ENCODE measurements at places on chromosomes 7 and 10.

- no peak for DNase-seq
Observed at GRCh38 chr7:122942059-122942458, 53.4 kb downstream of the TAS2R16 start.

GRCh38 chr10:7484456-7485243 is 73.8 kb upstream of the SFMBT2 start:
- no peak for DNase-seq

DNA sequence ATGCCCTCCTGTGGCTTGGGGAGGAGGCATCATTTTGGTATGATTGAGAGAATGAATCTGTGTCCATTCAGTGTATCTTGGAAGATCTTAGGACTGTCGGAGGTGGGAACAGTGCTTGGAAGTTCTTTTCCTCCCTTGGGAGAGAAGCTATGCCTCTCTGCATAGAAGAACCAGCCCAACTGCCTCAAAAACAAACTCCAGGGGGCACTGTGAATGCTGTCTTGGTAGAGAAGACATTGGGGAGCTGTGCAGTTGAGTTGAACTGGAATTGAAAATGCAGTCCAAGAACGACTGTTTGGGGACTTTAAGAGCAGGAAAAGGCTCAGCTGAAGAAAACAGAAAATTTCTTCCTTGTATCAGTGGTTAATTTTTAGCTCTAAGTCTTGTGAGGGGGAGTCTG is 4.9 kb upstream of the GJD4 start:
- DNase-seq, result no peak

DNA sequence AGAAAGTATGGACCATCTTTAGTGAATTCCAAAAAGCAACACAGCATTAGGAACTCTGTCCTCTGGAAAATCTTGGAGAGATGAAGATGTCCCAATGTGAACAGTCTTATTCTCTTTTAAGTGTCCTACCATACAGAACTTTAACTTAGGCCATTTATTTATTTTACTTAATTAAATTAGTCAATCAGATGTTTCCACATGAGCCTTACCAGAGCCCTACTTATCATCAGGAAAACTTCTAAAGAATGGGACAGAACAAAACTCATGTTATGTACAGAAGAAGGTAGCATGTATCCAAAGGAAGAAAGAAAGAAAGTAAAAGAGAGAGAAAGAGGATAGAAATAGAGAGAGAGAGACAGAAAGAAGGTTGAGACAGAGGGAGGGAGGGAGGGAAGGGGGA is 276.4 kb downstream of the ETV1 start:
- DNase-seq, result no peak

DNA sequence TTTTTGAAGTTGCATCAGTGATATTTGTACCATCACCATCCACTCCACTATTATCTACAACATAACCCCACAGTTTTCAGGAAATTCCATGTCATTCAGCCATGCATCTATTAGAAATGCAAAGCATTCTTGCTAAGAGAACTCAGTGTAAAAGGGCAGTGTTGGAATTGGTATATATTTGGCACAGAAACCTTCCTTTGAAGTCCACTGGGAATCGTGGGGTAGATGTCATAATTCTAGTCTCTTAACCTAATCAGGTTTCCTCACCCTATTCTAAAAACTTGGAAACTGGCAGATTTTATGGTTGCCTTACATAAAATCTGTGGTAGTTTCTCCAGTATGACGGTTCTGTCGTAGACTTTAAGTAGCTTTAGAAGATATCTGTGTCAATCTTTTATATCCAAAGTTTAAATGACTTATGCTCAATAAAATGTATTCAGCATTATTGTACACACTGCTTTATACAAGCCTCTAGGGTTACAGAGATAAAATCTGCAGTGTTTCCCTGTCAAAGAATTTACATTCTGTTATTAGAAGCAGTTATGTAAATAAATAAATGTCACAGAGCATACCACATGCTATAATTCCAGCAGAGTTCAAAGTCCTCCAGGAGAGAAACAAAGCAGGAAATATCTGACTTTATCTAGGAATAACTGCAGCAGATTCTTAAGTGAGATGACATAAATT is 704.4 kb upstream of the CELF2 start:
- no peak for DNase-seq

DNA sequence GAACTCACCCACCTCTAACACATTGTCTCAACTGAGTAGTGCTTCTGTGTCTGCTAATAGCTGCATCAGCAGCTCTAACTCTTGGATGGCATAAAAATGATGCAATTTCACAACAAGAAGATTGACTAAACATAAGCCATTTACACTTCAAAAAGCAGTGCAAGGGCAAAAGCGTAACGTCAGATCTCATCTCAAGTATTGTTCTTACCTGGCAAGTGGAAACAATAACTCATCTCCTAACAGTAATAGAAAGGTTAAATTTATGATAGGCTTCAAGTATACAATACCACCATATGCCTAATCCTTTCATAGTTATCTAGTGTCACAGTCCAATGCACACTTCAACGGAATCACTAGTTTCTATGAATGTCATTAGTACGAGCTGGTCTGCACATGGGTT is 14.8 kb downstream of the TPK1 start:
- no peak for DNase-seq

GRCh38 chr10:36608251-36608650 is 517.1 kb upstream of the ANKRD30A start:
- no peak for DNase-seq

Data from ovary (tissue), 10 donors.